ENCODE measurements at places on chromosomes 6 and 20.
A peak's percentile ranks its signal among the peaks of the same experiment; 100 is the strongest.

- DNase-seq, result no peak
Measured at GRCh38 chr6:40037271-40037670, 103.0 kb upstream of the MOCS1 start.

DNA sequence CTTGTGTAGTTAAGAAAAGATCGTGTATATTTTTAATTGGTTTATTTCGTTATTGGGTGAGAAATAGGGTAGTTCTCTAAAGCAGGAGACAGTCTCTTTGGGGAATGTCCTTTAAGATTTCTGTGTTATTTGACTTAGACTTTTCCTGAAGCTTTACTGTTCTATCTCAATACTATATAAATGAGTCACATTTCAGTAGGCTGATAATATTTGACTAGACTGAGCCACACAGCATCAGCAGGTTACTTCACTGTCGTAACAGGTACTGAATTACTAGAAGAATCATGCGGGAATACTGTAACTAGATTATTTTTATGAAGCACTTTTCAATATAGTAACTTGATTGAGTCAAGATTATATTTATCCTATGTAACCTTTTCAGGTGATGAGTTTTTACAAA, 1.4 kb downstream of the SMAP1 start:
- DNase-seq, result no peak

DNA sequence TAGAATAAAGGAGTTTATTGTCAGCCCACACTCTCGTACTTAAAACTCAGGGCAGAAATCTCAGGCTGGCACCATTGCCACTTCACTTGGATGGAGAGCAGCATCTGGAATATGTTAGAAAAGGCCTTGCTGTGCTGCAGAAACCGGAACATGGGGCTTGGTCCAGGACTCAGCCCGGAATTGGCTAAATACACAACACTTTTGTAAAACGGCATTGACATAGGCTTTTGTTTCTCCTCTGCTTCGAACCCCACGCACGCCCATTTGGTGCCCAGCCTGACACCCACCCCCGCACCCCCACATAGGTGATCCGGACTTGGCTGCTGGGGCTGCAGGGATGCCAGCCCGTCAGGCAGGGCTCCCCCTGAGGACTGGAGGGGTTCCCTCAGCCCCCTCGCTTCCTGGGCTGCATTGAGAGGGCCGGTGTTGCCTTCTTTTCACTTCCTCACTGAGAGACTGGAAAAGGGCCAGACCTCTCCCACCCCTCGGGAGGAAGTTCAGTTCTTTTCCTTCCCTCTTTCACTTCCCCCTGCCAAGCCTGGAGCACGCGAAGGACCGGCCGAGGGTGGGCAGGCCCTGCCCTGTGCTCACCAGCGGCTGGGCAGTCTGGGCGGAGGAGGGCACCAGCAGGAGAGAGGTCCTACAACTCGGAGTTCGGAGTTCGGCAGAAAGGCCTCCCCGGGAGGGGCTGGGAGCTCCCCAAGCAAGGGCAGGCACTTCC, 17.9 kb upstream of the CST3 start:
- DNase-seq, result no peak

DNA sequence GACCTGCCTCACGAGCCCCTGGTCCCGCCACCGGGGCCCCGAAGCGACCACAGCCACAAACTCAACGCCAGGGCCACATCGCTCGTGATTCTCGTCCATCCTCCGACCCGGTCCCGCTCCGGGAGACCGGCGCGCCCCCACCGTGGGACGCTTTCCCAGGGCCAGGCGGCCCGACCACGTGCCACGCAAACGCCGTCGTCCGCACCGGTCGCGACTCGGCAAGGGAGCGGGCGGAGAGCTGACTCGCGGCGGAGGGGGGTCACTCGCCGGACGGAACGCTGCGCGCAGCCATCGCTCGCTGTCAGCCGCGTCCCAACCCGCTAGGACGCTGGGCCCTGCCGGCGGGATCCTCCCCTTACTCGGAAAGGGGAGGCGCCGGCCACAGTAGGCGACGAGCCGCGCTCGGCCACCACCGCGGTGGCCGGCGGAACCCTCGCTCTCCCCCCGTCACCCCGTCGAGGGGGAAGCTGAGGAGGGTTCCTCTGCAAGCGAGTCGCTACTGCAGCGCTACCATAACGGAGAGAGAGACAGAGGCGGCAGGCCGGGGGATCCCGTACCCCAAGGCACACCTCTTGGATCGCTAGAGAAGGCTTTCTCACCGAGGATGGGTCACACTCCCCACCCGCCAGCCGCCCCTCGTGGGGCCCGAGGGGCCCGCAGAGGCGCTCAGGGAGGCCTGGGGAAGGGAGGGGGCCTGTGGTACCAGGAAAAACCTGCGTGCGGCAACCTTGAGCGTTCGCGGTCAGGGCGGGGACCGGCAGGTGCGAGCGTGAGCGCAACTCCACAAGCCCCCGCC, 511.8 kb upstream of the ZNF337 start:
- peak; percentile 9 for DNase-seq

GRCh38 chr6:44446626-44447300, 59.3 kb downstream of the CDC5L start:
- DNase-seq, result no peak

DNA sequence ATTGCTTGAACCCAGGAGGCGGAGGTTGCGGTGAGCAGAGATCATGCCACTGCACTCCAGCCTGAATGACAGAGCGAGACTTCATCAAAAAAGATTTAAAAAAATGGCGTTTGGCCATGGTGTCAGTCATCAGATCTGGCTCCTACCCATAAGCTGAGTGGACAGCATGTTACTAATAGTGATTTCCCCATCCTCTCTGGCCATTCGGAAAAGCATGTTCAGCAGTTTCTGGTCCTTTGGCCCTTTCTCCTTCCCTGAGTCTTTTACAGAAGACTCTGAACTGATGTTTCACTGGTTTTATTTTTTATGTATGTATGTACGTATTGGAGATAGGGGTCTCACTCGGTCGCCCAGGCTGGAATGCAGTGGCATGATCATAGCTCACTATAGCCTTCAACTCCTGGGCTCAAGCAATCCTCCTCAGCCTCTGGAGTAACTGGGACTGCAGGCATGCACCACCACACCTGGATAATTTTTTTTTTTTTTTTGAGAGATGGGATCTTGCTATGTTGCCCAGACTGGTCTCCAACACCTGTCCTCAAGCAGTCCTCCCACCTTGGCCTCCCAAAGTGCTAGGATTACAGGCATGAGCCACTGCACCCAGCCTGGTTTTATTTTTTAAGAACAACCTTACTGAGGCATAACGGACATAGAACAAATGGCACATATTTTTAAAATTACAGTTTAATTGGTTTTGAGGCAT, 84.2 kb upstream of the CNKSR3 start:
- no peak for DNase-seq

GRCh38 chr6:109164331-109164730, 69.0 kb downstream of the CEP57L1 start:
- DNase-seq, result no peak

DNA sequence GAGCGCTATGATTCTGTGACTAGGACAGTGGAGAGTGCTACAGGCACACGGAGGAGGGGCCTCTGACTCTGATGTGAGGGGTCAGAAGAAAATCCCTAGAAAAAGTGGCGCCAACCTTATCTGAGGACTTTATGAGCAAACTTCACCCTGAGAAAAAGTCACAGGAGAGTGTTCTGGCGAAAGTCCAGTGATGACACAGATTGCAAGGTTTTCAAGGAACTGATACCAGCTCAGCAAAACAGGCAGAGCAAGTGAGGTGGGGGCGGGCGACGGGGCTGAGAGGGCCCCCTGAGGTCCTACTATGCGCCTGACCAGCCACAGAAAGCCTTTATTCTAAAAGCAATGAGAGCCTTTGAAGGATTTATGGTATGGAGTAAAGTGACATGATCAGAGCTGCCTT, 73.3 kb downstream of the SLC22A23 start:
- DNase-seq, result no peak

GRCh38 chr6:14921878-14922671, 323.8 kb upstream of the JARID2 start:
- no peak for DNase-seq

- DNase-seq, result no peak
Measured at GRCh38 chr6:158073776-158074175, 92.1 kb downstream of the SYNJ2 start.

GRCh38 chr6:31723980-31724691, 963 bp downstream of the MPIG6B start:
- no peak for DNase-seq

- no peak for DNase-seq
Measured at GRCh38 chr6:15376900-15377487, 131.1 kb downstream of the JARID2 start.

DNA sequence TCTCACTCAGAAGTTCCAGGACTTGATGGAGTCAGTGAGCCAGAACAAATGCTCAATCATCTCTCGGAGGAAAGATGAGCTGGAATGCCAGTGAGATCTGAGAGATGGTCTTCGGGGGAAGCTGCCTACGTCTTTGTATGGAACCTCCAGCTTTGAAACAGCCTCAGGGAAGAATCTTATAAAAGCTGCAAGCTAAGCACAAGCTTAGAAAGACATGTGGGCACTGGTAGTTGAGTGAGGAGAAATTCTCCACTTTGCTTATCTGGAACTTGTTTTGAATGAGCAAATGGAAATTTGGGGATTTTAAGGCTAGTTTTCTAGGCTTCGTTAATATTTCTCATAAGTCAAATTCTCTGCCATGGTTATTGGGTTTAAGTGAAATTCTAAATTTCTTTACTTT, 594.4 kb downstream of the QKI start:
- no peak for DNase-seq

DNA sequence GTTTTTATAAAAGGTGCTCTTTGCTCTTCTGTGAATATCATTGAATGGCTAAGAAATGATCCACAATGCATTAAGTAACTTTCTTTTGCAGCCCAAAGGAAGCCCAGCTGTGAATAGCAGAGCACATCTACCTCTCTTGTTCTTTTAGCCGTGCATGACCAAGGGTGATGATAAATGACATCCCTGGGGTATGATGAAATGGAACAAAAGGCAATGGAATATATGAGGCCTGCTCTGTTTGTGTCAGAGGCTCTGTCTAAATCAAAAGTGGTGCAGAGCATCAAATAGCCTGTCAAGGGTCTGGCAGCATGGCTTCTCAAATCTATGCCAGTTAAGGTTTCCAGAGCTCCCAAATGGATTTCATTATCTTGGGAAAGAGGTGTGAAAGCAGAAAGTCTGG, 362.6 kb upstream of the RNF217 start:
- DNase-seq, result no peak

DNA sequence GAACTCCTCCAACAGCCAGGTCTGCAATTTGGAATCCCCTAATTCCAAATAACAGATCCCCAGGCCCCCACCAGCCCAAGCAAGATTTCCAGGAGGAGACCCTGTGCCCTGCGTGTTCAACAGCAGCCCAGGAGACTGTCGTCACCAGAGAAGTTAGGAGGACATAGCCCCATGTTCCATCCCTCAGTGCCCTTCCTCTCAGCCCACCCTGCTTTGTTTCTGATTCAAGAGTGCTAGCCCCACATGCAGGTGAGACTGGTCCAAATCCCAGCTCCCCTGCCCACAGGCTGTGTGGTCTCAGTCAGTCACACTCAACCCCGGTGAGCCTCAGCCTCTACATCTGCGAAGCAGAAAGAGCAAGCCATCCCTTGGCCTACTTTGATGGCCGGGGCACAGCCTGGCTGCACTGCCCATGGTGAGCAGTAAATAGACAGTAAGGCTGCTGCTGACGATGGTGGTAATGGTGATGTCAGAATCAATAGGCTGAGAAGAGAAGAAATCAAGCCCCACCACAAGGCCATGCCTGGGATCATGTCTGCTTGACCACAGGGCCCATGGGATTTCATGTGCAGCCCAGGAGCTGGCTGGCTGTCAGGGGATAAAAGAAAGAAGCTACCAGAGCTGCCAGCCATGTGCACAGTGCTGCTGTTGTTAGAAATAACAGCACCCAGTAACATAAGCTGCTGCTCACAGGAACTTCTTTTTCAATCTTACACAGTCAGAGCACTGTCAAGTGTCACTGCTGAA, 51.5 kb upstream of the NXT1 start:
- no peak for DNase-seq

- DNase-seq, result no peak
Measured at GRCh38 chr20:15491575-15491974, 1081.7 kb downstream of the KIF16B start.

DNA sequence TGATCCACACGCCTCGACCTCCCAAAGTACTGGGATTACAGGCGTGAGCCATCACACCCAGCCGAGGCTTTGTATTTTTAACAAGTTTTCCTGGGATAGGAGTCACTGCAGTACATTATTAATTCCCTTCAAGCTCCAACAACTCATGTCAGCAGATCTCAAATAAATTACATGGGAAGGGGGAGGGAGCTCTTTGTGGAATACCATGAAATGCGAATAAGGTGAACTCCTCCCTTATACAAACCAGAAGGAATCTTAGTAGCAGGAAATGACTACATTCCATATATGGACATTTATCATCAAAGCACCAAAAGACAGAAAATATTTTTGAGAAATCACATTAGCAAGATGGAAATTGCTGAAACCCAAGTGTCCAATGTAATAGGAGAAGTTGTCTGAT, 2.9 kb downstream of the GSS start:
- no peak for DNase-seq

GRCh38 chr6:21612067-21612745, 18.7 kb downstream of the SOX4 start:
- DNase-seq, result no peak

GRCh38 chr20:58202044-58202443, 26.4 kb downstream of the ANKRD60 start:
- DNase-seq, result no peak

GRCh38 chr20:61674688-61675087, 391.0 kb downstream of the TAF4 start:
- DNase-seq, result no peak

DNA sequence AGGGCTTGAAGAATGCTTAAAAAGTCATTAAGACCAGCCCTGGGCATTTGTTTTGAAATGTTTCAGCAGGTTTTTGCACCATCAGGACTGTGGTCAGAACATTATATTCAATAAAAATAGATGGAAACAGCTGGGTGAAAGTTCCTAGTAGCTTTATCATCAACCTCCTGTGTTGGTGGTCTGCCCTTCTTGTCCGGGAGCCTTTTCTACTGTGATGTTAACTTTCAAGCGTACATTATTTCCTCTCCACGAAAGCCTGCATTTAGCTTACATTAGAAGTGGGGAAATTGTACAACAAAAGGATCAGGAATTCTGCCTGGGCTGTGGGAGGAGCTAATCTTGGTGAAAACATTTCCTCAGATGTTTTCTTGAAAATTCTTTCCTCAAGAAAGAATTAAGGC, 71.1 kb downstream of the LAMA4 start:
- no peak for DNase-seq

DNA sequence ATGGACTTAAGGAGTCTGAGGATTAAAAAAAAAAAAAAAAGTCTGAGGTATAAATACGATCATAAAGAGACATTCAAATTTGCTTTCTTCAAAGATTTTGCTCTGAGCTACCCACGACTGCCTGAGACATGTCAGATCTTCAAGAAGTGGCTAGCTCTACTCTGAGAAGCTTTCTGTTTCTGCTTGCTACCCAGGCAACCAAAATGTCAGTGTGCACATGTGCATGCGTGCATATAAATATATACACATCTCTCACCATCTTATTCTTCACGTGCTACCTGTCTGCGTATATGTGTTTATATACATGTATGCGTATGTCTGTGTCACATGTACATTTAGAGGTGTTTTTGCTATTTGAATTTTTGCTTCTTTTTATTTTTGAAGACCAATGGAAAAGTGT, 299.6 kb upstream of the STXBP5 start:
- no peak for DNase-seq

- no peak for DNase-seq
Measured at GRCh38 chr6:43979525-43979924, 147.7 kb downstream of the MRPL14 start.

- DNase-seq, result peak; percentile 37
Measured at GRCh38 chr6:110874880-110875547, 429 bp downstream of the AMD1 start.

GRCh38 chr6:76397966-76398365, 325.5 kb upstream of the IMPG1 start:
- no peak for DNase-seq

GRCh38 chr6:120405947-120406346, 928.3 kb downstream of the TBC1D32 start:
- DNase-seq, result no peak
